GM18507 (cell line): ENCODE measurements at places on chromosomes 12 and 14.

- DNase-seq, result no peak
These were observed 2.7 kb downstream of the APPL2 start for GRCh38 chr12:105233041-105233905.

DNA sequence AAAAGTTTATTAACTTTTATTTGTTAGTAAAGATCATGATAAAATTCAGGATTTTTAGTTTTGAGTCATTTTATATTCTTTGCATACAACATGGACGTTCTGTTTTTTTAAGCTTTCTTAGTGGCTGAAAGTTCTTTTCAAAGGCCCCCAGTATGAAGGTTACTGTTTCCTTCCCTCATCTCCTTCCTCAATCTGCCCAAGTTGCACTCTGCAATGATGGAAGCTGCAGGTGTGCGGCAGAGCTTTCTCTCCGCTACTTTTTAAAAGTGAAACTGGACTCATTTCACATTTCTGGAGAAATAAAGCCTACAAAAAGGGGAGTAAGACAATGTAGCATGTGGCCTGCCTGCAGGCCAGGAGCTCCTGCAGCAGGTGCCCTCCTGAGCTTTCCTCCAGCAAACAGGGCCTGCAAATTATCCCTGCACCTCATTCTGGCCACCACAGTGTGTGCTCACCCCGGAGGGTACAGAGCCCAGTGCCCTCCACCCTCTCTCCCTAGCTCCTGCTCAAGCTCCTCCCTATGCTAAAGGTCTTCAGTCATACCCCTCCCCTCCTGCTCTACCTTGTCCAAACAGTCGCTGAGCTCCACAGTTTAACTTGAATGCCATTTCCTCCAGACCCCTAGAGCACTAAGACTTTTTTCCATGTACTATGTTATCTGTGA lies 78.9 kb downstream of the SETD3 start:
- no peak for DNase-seq

- DNase-seq, result no peak
These were observed 283.7 kb upstream of the RTL1 start for GRCh38 chr14:101186992-101187815.

- no peak for DNase-seq
These were observed 57.9 kb downstream of the RERG start for GRCh38 chr12:15163030-15163976.

GRCh38 chr12:57841445-57841844 lies 5.1 kb downstream of the CTDSP2 start:
- DNase-seq, result no peak

DNA sequence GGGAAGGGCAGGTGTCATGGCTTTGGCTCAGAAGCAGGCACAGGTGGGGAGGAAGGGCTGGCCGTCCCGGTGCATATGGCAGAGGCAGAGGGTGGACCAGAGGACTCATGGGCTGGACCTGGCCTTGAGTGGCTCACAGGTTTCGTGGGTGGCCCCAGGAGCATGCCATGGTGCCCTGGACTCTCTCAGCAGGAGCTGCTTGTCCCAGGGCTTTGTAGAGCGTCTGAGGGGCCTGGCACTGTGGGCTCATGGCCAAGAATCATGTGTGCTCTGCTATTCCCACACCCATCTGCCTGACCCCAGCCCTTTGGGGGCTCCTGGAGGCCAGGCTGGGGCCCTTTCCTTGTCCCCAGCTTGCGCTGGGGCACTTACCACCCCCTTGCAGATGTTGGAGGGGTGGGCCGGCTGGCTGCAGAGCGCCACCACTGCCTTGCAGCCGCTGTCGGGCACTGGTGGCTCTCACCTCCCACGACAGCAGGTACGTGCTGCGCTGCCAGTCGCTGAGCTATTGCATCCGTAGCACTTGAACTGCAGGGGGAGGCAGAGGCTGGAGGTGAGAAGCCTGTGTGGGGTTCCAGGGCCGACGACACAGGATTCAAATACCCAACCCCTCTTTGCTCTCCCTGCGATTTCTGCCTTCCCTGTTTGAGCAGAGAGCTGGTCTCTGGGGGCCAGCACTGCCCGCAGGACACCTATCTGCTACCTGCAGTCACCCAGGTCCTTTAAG lies 187.4 kb upstream of the PRMT8 start:
- no peak for DNase-seq

- DNase-seq, result no peak
These were observed 166.0 kb downstream of the KLHL28 start for GRCh38 chr14:44795725-44796124.

GRCh38 chr12:51678086-51678724 lies 87.2 kb downstream of the SCN8A start:
- peak; percentile 29 for DNase-seq

- DNase-seq, result no peak
These were observed 24.2 kb upstream of the REP15 start for GRCh38 chr12:27672051-27672450.

DNA sequence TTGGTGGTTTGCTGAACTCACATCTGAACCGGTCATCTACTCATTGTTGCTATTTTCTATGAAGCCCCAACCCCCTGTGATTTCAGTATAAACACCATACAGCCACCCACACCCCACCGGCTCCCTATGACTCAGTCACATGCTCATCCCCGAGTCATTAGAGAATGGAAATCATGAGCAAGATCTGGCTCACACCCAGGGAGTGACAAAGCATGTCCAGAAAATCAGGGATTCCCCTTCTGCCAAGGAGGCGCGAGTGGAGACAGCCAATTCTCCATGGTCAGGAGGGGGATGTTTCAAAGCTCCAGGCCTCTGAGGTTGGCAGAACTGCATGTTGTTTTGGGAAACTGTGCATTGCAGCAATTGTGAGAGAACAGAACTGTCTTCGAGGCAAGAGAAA lies 657.5 kb upstream of the TBX3 start:
- DNase-seq, result no peak

GRCh38 chr12:132343294-132344004 lies 14.1 kb upstream of the GALNT9 start:
- no peak for DNase-seq

GRCh38 chr12:14710632-14711320 lies 14.4 kb upstream of the GUCY2C start:
- DNase-seq, result no peak

DNA sequence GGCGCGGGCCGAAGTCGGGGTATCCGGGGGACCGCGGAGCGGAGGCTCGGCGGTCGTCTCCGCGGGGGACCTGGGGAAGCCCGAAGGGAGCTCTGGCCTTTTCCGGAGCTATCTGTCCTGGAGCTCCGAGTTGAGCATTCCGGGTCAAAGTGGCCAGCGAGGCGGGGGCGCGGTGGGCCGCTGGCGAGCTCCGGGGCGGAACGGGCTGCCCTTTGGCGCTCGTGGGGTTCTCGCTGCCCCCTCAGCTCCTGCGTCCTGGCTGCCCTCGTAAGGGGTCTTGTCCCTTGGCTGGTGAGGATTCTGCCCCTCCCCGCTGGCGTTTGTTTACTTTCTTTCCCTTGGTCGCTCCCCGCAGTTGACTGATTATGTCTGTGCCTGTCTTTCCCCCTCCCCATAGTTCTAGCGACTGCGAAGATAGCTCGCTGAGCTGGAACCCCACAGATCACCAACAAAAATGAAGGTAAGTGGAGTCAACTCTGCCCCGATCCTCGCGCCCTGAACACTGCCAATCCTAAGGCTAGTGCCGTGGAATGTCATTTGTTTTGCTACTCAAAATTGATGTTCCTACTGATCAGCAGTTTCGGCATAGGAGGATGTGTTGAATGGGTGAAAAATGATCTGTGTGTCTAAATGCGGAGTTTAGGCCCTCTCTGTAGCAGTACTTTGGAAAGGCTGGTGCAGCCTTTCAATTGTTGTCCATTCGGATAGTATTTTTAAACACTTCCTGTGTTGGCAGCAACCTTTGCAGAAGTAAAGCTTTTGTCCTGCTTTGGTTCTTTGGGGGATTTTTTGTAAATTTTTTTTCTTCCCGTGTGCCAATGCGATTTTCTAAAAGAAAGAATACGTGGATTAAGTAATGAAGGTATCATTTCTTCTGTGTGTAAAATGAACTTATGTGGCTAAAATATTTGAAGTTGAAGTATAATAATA lies 1.3 kb downstream of the ARID4A start:
- no peak for DNase-seq

DNA sequence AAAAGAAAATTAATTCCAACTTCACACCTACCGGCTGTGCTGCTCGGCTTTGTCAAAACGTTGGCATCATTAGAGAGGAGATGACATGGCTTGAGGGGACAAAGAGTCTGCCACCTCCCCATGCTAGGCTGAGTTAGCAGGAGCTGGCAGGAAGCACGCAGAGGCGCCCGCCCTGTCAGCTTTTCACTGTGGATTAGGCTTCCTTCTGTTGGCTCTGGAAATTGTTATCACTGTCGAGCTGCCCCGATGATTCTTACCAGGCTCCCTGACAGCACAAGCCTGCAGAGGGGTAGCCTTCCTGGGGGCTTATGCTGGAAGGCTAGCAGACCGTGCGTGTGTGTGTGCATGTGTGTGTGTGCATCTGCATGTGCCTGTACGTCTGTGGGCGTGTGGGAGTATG lies 490.9 kb upstream of the TBX3 start:
- DNase-seq, result no peak

DNA sequence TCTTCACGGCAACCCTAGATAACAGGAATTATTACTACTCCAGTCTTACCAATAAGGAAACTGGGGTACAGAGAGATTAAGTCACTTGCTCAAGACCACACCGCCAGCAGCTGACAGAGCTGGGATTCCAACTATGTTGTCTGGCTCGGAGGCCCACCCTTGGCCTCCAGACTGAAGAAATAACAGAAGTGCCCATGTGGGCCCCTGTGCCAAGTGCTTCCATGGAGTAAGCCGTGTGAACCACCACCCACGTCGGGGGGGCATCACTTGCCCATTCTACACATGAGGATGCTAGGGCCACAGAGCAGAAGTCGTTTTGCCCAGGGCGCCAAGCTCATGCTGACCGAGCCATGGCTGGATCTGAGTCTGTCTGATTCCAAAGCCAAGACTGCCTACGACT lies 926 bp upstream of the CMKLR1 start:
- DNase-seq, result no peak

DNA sequence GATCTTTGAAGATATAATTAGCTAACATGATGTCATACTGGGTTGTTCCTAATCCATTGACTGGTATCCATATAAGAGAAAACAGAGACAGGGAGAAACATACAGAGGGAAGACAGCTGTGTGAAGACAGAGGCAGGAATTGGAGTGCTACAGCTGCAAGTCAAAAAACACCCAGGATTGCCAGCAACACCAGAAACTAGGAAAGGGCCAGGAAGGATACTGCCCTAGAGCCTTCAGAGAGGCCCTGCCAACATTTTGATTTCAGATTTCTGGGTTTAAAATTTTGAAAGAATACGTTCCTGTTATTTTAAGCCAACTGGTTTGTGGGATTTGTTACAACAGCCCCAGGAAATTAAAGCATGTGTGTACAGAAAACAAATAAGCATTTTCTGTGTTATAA lies 473.7 kb upstream of the FLRT2 start:
- DNase-seq, result no peak

GRCh38 chr14:76090616-76091391 lies 60.9 kb upstream of the GPATCH2L start:
- no peak for DNase-seq

DNA sequence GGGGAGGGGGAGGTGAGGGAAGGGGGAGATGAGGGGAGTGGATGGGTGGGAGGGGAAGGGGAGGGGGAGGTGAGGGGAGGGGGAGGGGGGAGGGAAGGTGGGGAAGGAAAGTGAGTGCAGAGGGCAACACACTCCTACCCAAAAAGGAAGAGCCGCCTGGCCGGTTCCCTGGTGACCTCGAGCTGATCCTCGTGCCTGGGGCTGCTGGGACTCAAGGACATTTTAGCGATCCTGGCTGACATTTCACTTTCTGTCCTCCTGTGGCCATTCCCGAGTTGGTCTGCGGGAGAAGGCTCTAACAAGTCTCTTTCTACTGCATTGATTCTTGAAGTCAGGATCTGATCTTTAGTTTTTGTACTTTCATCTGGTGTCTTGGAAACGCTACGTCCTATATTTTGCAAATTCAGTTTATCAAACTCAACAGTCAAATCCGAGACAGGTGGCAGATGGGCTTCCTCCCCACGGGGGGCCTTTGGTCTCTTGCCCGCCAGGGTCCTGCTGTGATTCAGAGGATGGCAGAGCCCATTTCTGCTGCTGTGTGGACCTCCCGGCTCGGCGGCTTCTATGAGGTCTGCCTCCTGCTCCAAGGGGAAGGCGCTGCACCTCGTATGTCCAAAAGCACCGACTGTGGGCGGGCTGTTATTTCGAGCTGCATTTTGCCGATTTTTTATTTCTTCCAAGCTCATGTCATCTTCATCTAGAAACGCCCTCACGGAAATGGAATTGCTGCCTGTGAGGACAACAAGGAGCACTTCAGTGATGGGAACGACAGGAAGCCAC lies 19.1 kb downstream of the PGAM5 start:
- no peak for DNase-seq

GRCh38 chr12:63319386-63319785 lies 168.4 kb upstream of the AVPR1A start:
- no peak for DNase-seq

- DNase-seq, result no peak
These were observed 771.3 kb upstream of the TBX3 start for GRCh38 chr12:115455268-115455681.

GRCh38 chr14:31560759-31561154 lies 447 bp upstream of the NUBPL start:
- DNase-seq, result peak; percentile 1

DNA sequence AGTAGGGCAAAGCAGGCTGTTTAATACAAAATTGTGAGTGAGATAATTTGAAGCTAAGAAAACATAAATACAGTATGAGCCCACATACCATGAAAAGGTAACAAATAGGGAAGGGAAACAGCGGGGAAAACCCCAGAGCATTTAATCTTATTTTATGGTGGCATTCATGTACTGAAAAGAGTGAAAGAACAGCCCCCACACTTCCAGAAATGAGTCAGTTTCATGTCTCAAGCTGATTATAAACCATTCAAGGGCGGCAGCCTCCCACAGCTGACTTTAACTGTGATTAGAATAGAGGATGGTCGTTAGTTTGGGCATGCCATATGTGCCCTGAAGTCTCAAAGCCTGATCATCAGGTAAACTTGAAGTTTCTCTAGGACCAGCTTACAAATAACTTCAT lies 64.5 kb downstream of the FOXG1 start:
- DNase-seq, result peak; percentile 7

DNA sequence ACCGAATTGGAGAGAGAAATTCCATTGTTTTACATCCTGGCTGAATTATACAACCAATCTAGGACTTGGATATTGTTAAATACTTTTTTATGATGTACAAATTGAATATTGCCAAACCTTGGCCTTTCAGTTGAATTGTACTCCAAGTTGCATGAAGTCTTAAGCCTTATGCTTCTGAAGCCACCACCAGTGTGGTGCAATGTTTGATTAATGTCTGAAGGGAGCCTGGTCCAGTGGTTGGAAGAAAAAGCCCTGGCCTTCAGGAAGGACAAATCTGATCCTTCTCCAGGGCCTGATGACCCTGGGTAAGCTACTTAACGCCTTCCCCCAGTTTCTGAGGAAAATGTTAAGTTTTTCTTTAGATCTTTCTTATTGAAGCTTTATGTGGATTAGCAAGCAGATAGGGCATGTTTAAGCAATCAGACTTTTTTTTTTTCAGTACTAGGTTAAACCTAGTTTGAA lies 72.0 kb downstream of the PAPOLA start:
- DNase-seq, result no peak
